Breast epithelium (tissue), 4 donors: ENCODE measurements at places on chromosomes 11 and 22. TPM values are rescaled to one million over a fixed set of nuclear protein-coding genes. Genes with fewer than 3 reads are reported as not detected.

GRCh38 chr11:71120471-71120896, 131.9 kb downstream of the SHANK2 start:
- H3K36me3 ChIP-seq, result no peaks in the 10 kb centered on the region
- no peaks in the 10 kb centered on the region for H3K4me1 ChIP-seq
- DNase-seq, result no peak
- peak overlapping the region; percentile 57 for H3K27ac ChIP-seq

DNA sequence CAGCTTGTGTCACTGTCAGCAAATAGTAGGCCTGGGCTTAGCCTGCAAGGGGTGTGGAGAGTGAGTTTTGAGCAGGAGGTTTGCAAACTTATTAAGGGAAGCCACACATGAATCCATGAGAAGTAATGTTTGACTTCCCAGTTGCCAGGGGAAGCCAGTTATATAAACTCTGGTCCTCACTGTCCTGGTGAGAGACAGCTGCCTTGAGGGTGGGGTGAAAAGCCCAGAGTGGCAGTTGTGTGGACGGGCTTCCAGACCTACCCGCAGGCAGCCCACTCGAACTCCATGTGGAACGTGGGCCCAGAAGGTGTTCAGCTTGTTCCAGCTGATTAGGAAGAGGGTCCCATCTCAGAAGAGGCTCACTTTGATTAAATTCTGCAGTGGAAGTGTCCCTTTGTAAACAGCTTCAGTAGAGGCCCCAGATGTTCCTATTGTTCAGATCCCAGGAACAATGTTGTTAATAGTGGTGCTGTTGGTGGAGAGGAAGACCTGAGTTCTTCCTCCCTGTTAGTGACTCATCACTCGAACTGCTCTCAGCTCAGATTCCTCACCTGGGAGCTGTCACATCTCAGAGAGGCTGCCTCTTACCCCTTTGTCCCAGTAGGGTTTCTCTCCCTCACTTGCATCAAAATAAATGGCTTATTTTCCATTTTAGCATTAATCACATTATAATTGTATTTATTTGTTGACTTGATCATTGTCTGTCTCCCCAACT, 63.4 kb downstream of the GRAMD1B start:
- no peak overlapping the region for H3K27ac ChIP-seq
- H3K4me3 ChIP-seq, result no peak overlapping the region
- DNase-seq, result no peak
- no peaks in the 10 kb centered on the region for H3K4me1 ChIP-seq

GRCh38 chr11:70494559-70495350, 96.4 kb downstream of the CTTN start:
- DNase-seq, result peak; percentile 47
- no peaks in the 10 kb centered on the region for H3K36me3 ChIP-seq
- no peak overlapping the region for H3K27ac ChIP-seq

DNA sequence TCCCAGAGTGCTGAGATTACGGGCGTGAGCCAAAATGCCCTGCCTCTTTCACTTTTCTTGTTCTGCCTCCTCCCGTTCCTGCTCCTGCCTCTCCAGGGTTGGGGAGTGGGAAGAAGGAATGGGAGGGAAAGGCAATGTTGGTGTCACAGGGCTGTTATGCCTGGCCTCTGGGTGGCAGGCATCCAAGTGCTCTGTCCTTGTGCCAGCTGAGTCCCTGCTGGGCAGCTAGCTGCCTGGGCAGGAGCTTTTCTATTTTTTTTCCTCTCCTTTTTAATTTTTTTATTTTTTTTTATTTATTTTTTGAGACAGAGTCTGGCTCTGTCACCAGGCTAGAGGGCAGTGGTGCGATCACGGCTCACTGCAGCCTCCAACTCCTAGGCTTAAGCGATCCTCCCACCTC, 4.1 kb upstream of the SAC3D1 start:
- H3K4me1 ChIP-seq, result peaks cover 3% of the 10 kb centered on the region
- peak overlapping the region; percentile 21 for H3K27ac ChIP-seq

Gene UBQLN3
- total RNA-seq, result 0.66 TPM

DNA sequence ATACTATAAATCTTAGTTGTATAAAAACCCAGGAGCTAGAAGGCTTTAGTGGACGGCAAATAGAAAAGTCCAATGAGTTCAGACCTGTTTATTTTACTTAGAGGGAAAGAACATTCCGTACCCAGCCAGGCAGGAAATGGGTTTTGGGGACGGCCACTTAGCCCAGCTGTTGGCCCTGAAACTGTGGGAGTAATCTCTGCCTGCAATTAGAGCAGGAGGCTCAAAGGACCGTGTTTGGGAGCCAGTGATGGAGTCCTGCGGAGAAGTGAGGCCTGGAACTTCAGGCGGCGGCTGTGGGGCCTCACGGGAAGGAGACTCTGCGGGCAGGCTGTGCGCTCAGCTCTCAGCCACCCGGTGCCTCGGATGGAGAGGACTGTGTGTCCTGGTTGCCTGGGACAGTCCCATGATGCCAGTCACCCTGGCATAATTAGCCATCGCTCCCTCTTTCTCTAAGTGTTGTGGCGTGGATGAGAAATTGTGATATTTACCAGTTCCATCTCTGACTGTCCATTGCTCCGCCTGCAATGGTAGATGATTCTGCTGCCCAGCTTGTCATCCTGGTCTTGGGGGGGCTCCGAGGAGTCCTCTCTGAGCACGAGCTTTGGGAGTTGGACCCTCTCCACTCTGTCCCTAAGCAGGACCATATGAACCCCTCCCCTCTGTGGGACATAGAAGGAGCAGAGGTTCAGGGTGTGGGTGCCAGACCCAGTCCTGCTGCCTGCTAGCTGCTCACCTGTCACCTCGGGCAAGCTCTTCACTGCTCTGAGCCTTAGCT, 530.3 kb downstream of the TBC1D22A start:
- no peak for DNase-seq
- no peaks in the 10 kb centered on the region for H3K36me3 ChIP-seq
- peaks cover 43% of the 10 kb centered on the region for H3K27me3 ChIP-seq
- no peak overlapping the region for H3K27ac ChIP-seq
- no peaks in the 10 kb centered on the region for H3K4me1 ChIP-seq

Gene SFI1
- 62.9 TPM for total RNA-seq

Gene KCNQ1
- 5.1 TPM for total RNA-seq

GRCh38 chr11:48082771-48083170, 102.4 kb downstream of the PTPRJ start:
- no peaks in the 10 kb centered on the region for H3K36me3 ChIP-seq
- no peaks in the 10 kb centered on the region for H3K4me1 ChIP-seq
- no peak overlapping the region for H3K4me3 ChIP-seq
- no peak overlapping the region for H3K27ac ChIP-seq
- H3K27me3 ChIP-seq, result no peaks in the 10 kb centered on the region
- DNase-seq, result no peak

GRCh38 chr22:29457730-29458129, 19.3 kb downstream of the RFPL1 start:
- no peak for DNase-seq
- no peak overlapping the region for H3K27ac ChIP-seq
- no peak overlapping the region for H3K4me3 ChIP-seq

- no peaks in the 10 kb centered on the region for H3K4me1 ChIP-seq
- H3K27ac ChIP-seq, result no peak overlapping the region
- no peaks in the 10 kb centered on the region for H3K27me3 ChIP-seq
- DNase-seq, result no peak
- H3K36me3 ChIP-seq, result no peaks in the 10 kb centered on the region
- H3K4me3 ChIP-seq, result no peak overlapping the region
These were observed 139.3 kb downstream of the CEP164 start for GRCh38 chr11:117466966-117467365.

DNA sequence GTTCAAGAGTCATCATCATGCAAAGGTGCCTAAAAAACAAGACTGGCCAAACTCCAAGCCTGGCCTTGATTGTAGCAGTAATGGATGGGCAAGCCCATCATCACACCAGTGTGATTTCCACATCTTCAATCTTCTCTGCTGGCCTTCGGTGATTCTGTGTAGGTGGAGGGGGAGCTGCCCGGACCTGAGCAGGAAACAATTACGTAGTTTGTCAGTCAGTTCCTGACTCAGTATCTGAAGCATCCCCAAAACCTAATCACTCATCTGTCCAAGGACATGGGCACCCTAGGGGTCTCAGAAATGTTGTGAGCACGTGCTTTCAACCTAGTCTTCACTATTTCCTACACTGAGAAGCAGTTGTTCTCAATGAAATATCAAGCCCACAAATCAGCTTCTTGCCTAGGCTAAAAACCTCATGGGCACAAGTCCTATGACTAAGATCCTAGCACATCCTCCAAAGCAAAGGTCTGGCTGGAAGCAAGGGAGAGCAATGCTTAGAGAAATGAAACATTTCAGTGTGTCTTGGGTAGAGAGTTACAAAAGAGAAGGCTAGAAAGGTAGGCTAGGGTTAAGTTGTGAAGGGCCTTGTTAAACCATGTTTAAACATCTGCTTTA, 24.6 kb downstream of the ATG16L2 start:
- DNase-seq, result no peak
- no peaks in the 10 kb centered on the region for H3K36me3 ChIP-seq
- no peak overlapping the region for H3K4me3 ChIP-seq
- H3K27ac ChIP-seq, result peak overlapping the region; percentile 54

Gene NEFH
- total RNA-seq, result 0.29 TPM

Gene PATZ1
- 49.6 TPM for total RNA-seq

GRCh38 chr11:88424881-88425280, 87.3 kb upstream of the CTSC start:
- no peaks in the 10 kb centered on the region for H3K36me3 ChIP-seq
- H3K27me3 ChIP-seq, result no peaks in the 10 kb centered on the region
- H3K27ac ChIP-seq, result no peak overlapping the region
- DNase-seq, result no peak

- no peaks in the 10 kb centered on the region for H3K27me3 ChIP-seq
- no peak for DNase-seq
- no peaks in the 10 kb centered on the region for H3K36me3 ChIP-seq
- no peak overlapping the region for H3K27ac ChIP-seq
- no peaks in the 10 kb centered on the region for H3K4me1 ChIP-seq
- H3K4me3 ChIP-seq, result no peak overlapping the region
These were observed 757.5 kb downstream of the NELL1 start for GRCh38 chr11:21426931-21427330.

GRCh38 chr11:43267856-43268580, 43.8 kb upstream of the API5 start:
- no peaks in the 10 kb centered on the region for H3K36me3 ChIP-seq
- H3K27ac ChIP-seq, result no peak overlapping the region
- DNase-seq, result no peak
- no peaks in the 10 kb centered on the region for H3K4me1 ChIP-seq

Gene UBE2L6
- total RNA-seq, result 25.9 TPM

- no peaks in the 10 kb centered on the region for H3K27me3 ChIP-seq
- peak overlapping the region; percentile 19 for H3K27ac ChIP-seq
- DNase-seq, result no peak
- no peaks in the 10 kb centered on the region for H3K4me1 ChIP-seq
- no peaks in the 10 kb centered on the region for H3K36me3 ChIP-seq
- H3K4me3 ChIP-seq, result no peak overlapping the region
These were observed 84.4 kb downstream of the CD44 start for GRCh38 chr11:35223371-35223796.

DNA sequence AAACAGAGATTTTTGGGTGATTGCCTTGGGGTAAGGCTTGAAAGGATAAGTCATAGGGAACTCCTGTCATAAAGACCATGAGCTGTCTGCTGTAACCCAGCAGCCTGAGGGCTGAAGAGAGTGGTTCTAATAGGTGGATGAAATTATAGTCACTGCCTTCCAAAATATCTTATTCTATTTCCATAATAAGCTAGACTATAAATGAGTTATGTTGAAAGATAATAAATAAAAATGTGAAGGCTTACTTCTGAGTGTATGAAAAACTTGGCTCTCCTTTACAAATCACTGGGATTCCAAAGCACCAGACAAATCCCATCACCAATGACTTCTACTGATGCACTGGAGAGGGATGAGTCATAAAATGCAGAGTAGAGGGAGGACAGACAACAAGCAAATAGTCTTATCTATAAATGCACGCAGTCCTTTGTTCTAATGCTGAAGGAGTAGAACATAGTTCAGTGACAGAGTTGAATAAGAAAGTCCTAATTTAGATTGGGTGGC, 775.0 kb upstream of the LRRC4C start:
- H3K27ac ChIP-seq, result no peak overlapping the region
- H3K36me3 ChIP-seq, result no peaks in the 10 kb centered on the region
- H3K4me1 ChIP-seq, result no peaks in the 10 kb centered on the region
- H3K27me3 ChIP-seq, result no peaks in the 10 kb centered on the region
- no peak for DNase-seq

- H3K27ac ChIP-seq, result peak within 1 kb of the TSS; percentile 99
- H3K4me1 ChIP-seq, result no peaks in the 10 kb centered on the region
- peak; percentile 97 for DNase-seq
These were observed at the start of the genes CFAP68 and FDXACB1 for GRCh38 chr11:111878849-111879636. Gene CFAP68, plus strand, starts transcription at chr11:111879541. Its CDS starts 20 bp downstream, at chr11:111879561. Gene FDXACB1, minus strand, starts transcription at chr11:111879165. Its CDS starts 33 bp downstream, at chr11:111879132.

Gene FAT3
- 5.0 TPM for total RNA-seq

DNA sequence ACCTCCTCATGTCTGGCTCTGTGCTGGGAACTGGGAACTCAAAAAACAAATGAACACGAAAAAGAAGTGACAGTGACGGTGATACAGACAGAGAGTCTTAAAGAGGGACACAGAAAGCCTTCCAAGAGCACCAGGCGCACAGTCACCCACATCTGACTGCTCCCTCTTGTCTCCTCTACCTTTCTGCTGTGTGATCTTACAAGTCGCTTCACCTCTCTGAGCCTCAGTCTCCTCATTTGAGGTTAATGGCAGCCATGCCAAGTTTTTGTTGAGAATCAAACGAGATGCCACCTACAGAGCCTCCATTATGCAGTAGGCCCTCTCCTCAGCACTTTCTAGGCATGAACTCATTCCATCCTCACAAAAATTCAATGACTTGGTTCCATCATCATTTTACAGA, 3.7 kb downstream of the LRRC32 start:
- H3K27me3 ChIP-seq, result no peaks in the 10 kb centered on the region
- H3K27ac ChIP-seq, result no peak overlapping the region
- H3K4me3 ChIP-seq, result peak overlapping the region; percentile 82
- H3K36me3 ChIP-seq, result no peaks in the 10 kb centered on the region
- peaks cover 7% of the 10 kb centered on the region for H3K4me1 ChIP-seq

GRCh38 chr22:17190702-17191101, 28.5 kb downstream of the ADA2 start:
- H3K4me3 ChIP-seq, result no peak overlapping the region
- H3K36me3 ChIP-seq, result no peaks in the 10 kb centered on the region
- DNase-seq, result no peak
- H3K27me3 ChIP-seq, result no peaks in the 10 kb centered on the region
- H3K27ac ChIP-seq, result no peak overlapping the region

Gene TRIM49
- total RNA-seq, result not detected

DNA sequence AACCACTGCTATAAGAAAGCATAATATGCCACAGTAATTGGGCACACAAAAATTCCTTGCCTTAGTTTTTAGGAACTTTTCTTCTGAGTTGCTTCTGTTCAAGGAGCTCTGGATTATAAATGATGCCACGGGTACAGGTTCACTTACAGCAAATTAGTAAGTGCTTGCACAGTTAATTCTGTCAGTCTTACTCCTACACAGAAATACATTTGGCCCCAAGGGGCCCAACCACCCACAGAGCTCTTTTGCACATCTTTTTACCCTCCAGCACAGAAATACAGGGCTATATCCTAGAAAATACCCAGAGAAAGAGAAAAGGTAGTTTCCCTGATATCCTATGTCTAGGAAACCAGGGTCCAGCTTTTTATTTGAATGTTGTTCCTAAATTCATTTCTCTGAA, 86.6 kb upstream of the CHRM4 start:
- H3K27ac ChIP-seq, result no peak overlapping the region
- no peaks in the 10 kb centered on the region for H3K4me1 ChIP-seq

Gene TSSK2
- not detected for total RNA-seq

Gene UBXN1
- total RNA-seq, result 239 TPM

Gene IGLL5
- total RNA-seq, result not detected

Gene CHADL
- total RNA-seq, result 1.4 TPM
